ENCODE measurements at places on chromosomes 2 and 18.
A peak's percentile ranks its signal among the peaks of the same experiment; 100 is the strongest.

GRCh38 chr18:75010689-75011088 is 198.2 kb downstream of the PTGR3 start:
- DNase-seq: no peak
- H3K4me1 ChIP-seq: no peaks in the 10 kb centered on the region
- H3K4me3 ChIP-seq: no peak overlapping the region
- H3K36me3 ChIP-seq: no peaks in the 10 kb centered on the region
- no peaks in the 10 kb centered on the region for H3K27me3 ChIP-seq

- no peaks in the 10 kb centered on the region for H3K27me3 ChIP-seq
- no peak overlapping the region for H3K4me3 ChIP-seq
- no peak for DNase-seq
- H3K36me3 ChIP-seq: no peaks in the 10 kb centered on the region
- peak overlapping the region; percentile 21 for H3K27ac ChIP-seq
These were observed 155.8 kb upstream of the KLF7 start for GRCh38 chr2:207321514-207321913.

DNA sequence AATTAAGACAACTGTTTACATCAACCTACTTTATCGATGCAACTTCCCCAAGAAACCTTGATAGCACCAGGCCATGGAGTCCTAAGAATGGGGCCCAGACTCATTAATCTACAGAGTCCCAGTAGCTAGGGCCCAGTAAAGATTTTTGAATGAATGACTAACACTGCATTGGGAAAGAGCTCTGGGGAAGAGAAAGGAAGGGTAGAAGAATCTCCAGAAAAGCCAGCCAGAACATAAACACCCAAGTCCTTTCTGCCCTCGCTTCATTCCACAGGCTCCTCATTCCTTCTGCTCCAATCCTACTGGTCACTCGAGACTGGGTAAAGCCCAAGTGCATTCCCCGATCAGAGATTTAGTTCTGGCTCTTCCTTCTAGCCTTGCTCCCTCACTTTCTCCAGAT is 44.3 kb downstream of the CYRIA start:
- H3K27me3 ChIP-seq: no peaks in the 10 kb centered on the region
- H3K4me1 ChIP-seq: peaks cover 82% of the 10 kb centered on the region
- no peak overlapping the region for H3K4me3 ChIP-seq
- no peak for DNase-seq
- peak overlapping the region; percentile 68 for H3K27ac ChIP-seq
- no peaks in the 10 kb centered on the region for H3K36me3 ChIP-seq

- peaks cover 9% of the 10 kb centered on the region for H3K27me3 ChIP-seq
- no peaks in the 10 kb centered on the region for H3K36me3 ChIP-seq
- no peaks in the 10 kb centered on the region for H3K4me1 ChIP-seq
These were observed 60.1 kb upstream of the COX7A2L start for GRCh38 chr2:42421157-42421485.

GRCh38 chr18:62935994-62936393 is 220.7 kb downstream of the PHLPP1 start:
- no peak overlapping the region for H3K27ac ChIP-seq
- no peak overlapping the region for H3K4me3 ChIP-seq
- DNase-seq: no peak
- H3K36me3 ChIP-seq: no peaks in the 10 kb centered on the region

- peak overlapping the region; percentile 5 for H3K27ac ChIP-seq
- H3K4me1 ChIP-seq: no peaks in the 10 kb centered on the region
- DNase-seq: no peak
- no peak overlapping the region for H3K4me3 ChIP-seq
These were observed 13.7 kb upstream of the TTC39C start for GRCh38 chr18:24000613-24001490.

DNA sequence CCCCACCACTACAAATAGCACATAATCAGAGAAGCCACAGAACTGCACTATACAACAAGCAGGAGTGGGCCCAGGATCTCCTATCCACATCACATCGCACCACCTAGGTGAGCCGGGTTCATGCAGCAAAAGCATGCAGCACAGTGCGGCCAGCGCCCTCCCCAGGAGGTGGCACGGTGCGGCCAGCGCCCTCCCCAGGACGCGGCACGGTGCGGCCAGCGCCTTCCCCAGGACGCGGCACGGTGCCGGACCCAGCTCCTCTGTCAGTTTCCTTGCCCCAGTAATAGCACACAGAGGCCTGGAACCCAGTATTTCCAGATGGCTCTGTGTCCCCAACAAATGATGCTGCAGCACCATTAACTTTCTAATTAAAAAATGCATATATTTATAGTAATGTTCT is 114.1 kb downstream of the EIPR1 start:
- no peak overlapping the region for H3K27ac ChIP-seq
- DNase-seq: no peak
- no peak overlapping the region for H3K4me3 ChIP-seq
- H3K4me1 ChIP-seq: peaks cover 10% of the 10 kb centered on the region
- no peaks in the 10 kb centered on the region for H3K27me3 ChIP-seq

GRCh38 chr18:31217038-31217849 is 54.6 kb upstream of the DSC1 start:
- DNase-seq: peak; percentile 20
- no peaks in the 10 kb centered on the region for H3K4me1 ChIP-seq
- H3K27me3 ChIP-seq: no peaks in the 10 kb centered on the region
- H3K4me3 ChIP-seq: no peak overlapping the region
- no peak overlapping the region for H3K27ac ChIP-seq

- H3K27ac ChIP-seq: peak overlapping the region; percentile 91
- peak overlapping the region; percentile 59 for H3K4me3 ChIP-seq
- peak; percentile 41 for DNase-seq
- H3K36me3 ChIP-seq: peaks cover under 1% of the 10 kb centered on the region
These were observed 1.4 kb downstream of the TRIB2 start for GRCh38 chr2:12718015-12718671.

DNA sequence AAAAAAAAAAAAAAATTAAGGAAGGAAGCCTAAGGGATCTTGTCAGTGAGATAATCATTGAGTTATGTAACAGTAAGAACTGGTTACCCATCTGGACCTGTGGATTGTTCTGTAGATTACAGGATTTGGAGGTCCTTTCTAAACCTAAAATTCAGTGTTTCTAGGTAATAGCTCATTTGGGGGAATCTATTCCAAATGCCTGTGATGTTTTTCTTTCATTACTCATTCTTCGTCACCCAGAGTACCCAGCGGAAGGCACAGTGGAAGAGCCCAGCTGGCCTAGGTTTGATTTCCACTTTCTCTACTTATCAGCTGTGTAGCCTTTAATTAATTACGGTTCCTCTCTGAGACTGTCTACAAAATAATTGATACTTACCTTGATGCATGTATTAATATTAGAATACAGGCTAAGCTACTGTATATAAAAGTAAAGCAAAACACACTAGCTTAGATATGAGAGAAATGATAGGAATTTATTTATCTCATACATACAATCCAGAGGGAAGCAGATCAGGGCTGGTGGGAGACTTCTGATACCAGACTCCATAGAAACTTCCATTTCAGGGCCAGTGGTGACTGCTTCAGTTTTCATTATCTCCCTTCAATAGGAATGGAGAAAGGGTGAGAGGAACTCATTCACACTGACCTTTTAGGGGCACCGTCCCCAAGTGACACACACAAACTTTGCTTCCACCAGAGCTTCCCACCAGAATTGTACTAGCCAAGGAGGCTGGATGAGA is 115.8 kb upstream of the NOSTRIN start:
- H3K4me1 ChIP-seq: no peaks in the 10 kb centered on the region
- no peak for DNase-seq
- no peak overlapping the region for H3K4me3 ChIP-seq
- H3K27ac ChIP-seq: no peak overlapping the region
- H3K27me3 ChIP-seq: no peaks in the 10 kb centered on the region

DNA sequence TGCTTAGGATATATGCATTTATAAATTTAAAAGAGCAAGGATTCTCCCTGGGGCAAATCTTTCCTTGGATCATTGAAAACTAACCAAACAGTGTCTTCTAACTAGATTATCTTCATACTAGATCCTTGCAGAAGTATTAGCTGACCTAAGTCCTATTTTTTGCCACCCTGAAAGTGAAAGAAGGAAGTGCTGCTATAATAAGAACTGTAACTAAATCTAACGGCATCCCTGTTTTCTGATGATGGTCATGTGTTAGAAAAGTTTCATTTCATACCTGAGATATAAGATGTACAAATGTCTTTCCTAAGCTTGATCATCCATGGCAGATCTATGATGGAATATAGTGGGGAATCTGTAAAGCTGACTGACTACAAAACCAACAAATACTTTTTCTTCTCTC is 102.7 kb downstream of the MAP2 start:
- H3K27me3 ChIP-seq: no peaks in the 10 kb centered on the region
- H3K4me1 ChIP-seq: peaks cover 5% of the 10 kb centered on the region
- no peaks in the 10 kb centered on the region for H3K36me3 ChIP-seq

DNA sequence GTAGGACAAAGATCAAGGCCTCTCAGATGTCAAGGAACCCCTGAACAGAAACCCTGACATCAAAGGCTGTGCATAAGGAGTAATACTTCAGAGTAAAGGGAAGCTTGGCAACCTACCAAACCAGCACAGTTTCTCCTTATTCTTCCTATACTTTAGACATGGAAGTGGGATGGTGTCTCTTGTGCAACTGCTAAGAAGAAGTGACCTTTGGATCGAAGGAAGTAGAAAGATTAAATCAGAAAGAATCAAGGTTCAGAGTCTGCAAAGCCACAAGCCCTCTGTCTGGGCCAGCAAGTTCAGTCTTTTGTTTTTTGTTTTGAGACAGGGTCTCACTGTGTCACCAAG is 66.2 kb upstream of the SLC39A10 start:
- no peak overlapping the region for H3K4me3 ChIP-seq
- H3K4me1 ChIP-seq: no peaks in the 10 kb centered on the region
- H3K27me3 ChIP-seq: no peaks in the 10 kb centered on the region
- no peak overlapping the region for H3K27ac ChIP-seq
- no peaks in the 10 kb centered on the region for H3K36me3 ChIP-seq

GRCh38 chr2:229748950-229749349 is 34.6 kb upstream of the DNER start:
- H3K27me3 ChIP-seq: no peaks in the 10 kb centered on the region
- no peak for DNase-seq
- H3K36me3 ChIP-seq: no peaks in the 10 kb centered on the region
- no peaks in the 10 kb centered on the region for H3K4me1 ChIP-seq

- no peak overlapping the region for H3K4me3 ChIP-seq
- H3K36me3 ChIP-seq: peaks cover 23% of the 10 kb centered on the region
- H3K27ac ChIP-seq: no peak overlapping the region
These were observed 64.9 kb upstream of the TTC27 start for GRCh38 chr2:32562906-32563305.

DNA sequence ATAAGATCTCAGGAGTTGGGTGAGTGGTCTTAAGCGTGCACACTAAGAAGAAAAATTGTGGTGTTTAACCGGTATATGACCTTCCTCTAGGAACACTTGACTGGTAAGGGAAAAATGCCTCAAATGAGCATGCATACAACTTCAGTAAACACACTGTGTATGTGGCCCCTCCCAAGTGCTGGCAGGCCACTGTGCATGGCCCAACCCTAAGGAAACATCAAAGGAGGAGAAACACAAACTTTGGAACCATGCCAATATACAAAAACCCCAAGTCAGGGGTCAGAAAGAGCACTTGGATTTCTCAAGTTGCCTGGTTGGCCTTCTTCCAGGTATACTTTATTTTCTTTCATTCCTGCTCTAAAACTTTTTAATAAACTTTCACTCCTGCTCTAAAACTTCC is 308.9 kb upstream of the LRRTM4 start:
- no peak overlapping the region for H3K27ac ChIP-seq
- no peak for DNase-seq
- no peaks in the 10 kb centered on the region for H3K4me1 ChIP-seq
- H3K36me3 ChIP-seq: no peaks in the 10 kb centered on the region
- H3K27me3 ChIP-seq: no peaks in the 10 kb centered on the region

DNA sequence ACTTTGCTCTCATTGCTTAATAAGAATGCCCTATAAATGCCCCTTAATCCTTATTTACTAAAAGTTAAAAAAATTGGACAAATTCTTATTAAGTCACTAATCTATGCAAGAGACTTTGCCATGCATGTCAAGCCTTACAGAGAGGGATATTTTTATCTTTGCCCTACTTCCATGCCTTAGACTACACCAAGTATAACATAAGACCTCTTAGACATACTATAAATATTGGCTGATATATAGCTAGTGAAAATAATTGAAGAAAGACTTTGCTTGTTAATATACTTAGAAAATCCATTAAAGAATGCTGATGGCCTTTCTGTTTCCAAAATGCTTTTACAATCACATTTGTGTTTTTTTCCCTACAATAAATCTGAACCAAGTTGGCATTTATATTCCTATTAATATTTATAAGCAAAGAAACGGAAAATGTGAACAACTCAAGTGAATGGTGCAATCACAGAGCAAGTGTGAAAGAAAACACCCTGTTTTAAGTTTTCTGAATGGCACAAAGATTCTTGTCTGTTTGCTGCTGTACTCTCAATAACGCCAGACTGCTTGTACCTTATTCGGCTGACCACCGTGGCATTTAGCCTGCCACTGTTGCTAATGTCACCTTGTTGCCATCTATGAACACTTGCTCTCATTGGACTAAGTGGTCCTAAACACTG is 105.0 kb downstream of the MC4R start:
- no peak overlapping the region for H3K27ac ChIP-seq
- no peaks in the 10 kb centered on the region for H3K36me3 ChIP-seq
- no peak for DNase-seq
- no peaks in the 10 kb centered on the region for H3K4me1 ChIP-seq
- no peak overlapping the region for H3K4me3 ChIP-seq

DNA sequence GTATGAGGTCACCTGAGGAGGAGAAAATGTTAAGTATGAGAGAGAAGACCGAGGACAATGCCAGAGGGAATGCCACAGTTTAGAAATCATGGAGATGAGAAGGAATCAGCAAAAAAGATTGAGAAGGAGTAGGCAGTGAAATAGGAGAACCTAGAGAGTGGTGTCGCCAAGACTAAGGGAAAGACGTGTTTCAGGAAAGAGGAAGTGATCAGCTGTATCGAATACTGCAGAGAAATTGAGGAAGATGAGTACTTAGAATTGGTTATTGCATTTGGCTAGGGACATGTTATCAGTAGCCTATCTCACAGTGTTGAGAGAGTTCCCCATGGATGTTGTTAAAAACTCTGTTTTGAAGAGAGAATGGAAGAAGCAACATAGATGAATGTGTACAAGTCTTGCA is 112.3 kb downstream of the GALNT1 start:
- H3K27me3 ChIP-seq: no peaks in the 10 kb centered on the region
- H3K36me3 ChIP-seq: no peaks in the 10 kb centered on the region
- DNase-seq: no peak
- H3K4me3 ChIP-seq: no peak overlapping the region
- H3K27ac ChIP-seq: no peak overlapping the region
- no peaks in the 10 kb centered on the region for H3K4me1 ChIP-seq

- H3K27me3 ChIP-seq: peaks cover 12% of the 10 kb centered on the region
- no peaks in the 10 kb centered on the region for H3K36me3 ChIP-seq
These were observed 1.1 kb upstream of the GPR55 start for GRCh38 chr2:230925879-230926765.

GRCh38 chr2:16726147-16726546 is 60.5 kb upstream of the CYRIA start:
- no peak overlapping the region for H3K4me3 ChIP-seq
- no peak overlapping the region for H3K27ac ChIP-seq
- H3K4me1 ChIP-seq: no peaks in the 10 kb centered on the region

GRCh38 chr2:194104687-194105086 is 1552.3 kb upstream of the SLC39A10 start:
- no peaks in the 10 kb centered on the region for H3K27me3 ChIP-seq
- H3K36me3 ChIP-seq: no peaks in the 10 kb centered on the region
- no peak for DNase-seq
- H3K27ac ChIP-seq: no peak overlapping the region
- no peaks in the 10 kb centered on the region for H3K4me1 ChIP-seq
- H3K4me3 ChIP-seq: no peak overlapping the region
